ENCODE measurements at places on chromosomes 12 and 14.

DNA sequence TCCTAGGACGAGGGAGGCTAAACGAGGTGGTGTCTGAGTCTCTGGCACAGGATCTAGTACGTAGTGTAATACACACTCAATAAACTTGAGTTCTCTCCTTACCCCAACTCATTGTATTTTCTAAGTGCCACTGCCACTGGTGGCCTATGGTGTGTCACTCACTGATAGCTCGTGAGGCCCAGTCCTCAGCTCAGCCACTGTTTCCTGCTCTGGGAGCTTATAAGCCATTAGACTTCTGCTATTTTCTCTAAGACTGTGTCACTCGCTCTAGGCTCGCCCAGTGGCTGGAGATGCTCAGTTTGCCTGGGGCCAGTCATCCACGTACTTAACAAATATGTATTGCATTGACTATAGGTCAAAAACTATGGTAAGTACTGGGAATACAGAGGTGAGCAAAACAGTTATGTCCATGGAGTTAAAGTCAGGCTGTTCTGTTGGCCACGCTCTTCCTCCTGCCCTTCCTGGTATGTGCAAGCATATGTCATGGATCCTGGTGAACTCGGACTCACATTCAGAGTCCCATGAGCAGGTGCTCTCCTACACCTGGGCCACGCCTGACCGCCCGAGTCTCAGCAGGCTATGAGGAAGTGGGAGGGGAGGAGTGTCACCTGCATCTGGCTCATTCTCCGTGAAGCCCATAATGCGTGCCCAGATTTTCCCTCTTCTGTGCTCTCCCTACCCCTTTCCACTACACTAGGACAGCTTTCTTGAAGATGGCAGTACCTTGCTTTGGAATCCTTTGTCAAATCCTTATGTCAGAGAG, 41.6 kb downstream of the DEGS2 start:
- DNase-seq: no peak

- DNase-seq: no peak
Observed at GRCh38 chr12:124024776-124025175, 51.8 kb downstream of the ZNF664 start.

GRCh38 chr14:52077256-52077979, 8.6 kb upstream of the NID2 start:
- DNase-seq: no peak

DNA sequence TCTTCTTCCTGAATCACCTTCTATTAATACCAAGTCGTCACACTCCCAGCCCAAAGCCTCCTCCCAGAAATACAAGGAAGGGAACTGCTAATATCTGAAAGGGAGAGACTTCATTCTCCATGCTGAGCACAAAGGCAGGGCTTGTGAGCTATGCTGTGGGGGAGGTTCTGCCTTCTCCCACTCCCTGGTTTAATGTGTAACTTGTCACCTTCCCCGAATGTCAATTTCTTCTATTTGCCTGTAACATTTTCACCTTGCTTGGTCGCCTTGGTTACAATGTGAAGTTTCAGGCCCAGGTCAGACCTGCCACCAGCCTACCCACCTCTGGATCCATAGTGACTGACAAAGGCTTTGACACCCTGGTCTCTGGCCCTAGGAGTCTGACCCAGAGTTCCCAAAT, 82.0 kb upstream of the ESRRB start:
- DNase-seq: no peak

DNA sequence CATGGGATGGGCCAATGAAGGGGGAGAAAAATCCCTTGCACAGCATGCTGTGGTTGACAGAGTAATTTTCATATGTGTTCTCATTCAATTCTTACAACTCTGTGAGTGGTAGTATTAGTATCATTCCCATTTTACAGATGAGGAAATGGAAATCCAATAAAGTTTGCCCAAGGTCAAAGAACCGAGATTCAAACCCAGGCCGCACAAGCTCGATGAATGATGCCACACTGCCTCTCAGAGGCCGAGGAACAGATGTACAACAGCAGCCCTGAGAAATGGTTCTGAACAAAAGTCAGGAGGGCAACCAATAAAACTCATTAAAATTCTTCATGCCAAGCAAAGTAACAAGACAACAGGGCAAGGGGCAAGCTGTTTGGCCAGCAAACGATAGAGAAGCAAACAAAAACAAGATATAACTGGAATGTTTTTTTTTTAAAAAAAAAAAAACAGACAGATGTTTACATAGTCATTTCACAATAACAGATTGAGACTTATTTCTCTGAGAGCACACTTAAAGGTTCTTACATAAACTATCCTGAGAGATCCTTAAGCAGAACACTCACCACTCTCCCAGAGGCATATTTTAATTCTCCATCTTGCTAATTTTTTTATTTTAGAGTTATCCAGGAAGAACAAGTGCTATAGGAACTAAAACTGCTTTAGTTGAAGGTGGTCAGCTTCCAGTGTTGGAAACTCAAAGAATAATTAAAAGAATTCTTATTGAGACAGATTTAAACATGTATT, 85.8 kb downstream of the EXOC5 start:
- peak; percentile 9 for DNase-seq

- no peak for DNase-seq
Observed at GRCh38 chr14:70468731-70469130, 16.8 kb downstream of the ADAM21 start.

GRCh38 chr12:127125607-127126259, 1141.2 kb upstream of the TMEM132C start:
- DNase-seq: peak; percentile 63

DNA sequence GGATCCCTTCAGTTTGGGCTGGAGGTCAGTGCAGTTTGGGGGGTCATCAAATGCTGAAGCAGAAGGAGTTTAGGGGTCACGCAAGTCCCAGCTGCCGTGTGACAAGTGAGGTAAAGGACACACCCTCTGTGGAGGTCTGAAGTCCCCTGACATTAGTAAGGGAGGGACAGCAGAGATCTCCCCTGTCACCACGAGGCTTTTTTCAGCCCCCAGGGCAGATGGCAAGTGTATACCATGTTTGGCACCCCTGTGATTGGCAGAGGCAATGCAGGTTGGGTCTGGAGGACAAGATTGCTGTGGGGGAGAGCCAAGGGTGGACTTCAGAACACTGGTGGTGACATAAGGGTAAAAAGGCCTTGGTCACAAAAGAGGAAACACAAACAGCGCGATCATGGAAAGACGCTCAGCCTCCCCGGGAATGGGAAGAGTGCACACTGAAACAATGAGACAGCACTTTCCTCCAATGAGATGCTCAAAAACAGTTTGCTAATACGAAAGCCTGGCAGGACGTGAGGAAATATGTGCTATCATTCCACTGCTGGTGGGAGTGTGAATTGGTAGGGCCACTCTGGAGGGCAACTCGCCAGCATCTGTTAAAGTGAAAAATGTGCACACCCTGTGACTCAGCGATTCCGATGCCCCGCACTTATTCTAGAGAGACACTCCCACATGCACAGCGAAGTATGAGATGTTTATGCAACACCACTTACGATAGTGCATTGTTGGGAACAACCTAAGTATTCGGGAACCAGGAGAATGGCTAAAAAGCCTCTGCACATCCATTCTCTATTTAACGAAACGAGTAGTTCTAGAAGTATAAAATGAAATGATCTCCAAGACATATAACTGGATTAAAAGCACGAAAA, 14.4 kb upstream of the CD27 start:
- DNase-seq: peak; percentile 94

DNA sequence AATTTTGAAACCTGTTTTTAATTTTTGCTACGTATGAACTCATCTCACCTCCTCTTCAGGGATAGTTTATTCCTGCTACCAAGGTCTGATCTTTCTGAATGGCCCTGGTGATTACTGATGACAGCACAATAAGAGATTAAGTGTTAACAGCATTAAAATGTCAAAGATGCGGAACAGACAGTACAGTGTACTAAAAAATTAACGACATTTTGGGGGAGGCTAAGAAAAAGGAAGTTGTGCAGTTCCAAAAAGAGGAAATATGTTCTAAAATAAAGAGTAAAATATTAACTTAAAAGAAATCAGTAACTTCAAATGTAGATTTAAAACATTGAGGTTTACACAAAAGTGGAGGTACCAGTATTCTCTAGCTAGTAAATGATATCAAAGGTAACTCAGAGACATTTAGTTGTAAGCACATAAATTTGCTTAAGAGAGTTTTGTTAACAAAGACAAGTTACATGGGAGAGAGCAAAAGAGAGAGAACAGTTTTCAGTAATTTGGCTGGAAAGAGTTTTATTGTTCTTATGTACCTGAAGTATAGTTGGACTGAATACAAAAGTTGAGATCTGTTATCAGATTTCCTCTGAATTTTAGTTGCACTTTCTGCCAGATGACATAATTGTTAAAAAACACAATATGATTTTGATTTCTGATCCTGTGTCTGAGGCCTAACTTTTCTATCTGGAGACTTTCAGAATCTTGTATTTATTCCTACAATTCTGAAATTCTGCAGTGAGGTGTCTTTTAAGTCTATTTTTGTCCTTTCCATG, 4.2 kb upstream of the CLECL1 start:
- no peak for DNase-seq

DNA sequence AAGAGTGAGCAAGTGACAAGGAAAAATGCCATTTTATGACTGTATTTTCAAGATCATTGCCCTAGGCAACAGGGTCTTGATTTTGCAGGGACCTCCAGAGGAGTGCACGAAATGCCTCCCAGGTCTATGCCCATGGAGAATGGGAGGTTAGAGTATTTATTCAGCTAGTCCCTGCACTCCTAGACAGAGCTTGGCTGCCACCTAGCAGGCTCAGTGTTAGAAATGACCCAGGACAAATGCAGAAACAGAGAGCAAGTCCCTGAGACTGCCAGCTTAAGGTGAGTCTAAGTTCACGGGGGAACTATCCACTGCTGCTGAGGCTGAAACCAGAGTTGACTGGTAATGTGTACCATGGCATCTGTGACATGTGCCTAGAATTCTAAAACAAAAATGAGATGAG, 506.4 kb downstream of the MED13L start:
- DNase-seq: peak; percentile 10

DNA sequence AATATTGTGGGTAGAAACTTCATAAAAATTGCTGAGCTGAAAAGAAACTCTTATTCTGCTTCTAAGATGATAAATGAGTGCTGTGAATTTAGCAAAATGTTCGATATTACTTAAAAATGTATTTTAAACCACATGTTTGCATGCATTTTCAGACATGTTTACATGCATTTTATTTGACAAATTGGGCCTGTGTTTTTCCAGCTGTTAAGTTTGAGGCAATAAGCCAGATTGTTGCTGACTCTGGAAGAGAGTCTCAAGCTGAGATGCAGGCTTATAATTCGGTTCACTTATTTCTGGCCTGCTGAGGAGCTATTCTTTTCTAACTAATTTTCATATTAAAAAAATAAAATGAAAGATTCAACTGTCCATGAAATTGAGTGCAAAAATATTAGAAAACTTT, 110.1 kb downstream of the SYNE2 start:
- no peak for DNase-seq

- DNase-seq: no peak
Observed at GRCh38 chr12:121943926-121944325, 25.5 kb downstream of the CFAP251 start.

- DNase-seq: peak; percentile 84
Observed at GRCh38 chr12:100142851-100143559, at the start of gene BLTP3B. Gene BLTP3B (minus strand): TSS chr12:100142874. CDS start chr12:100142635, 239 bp downstream.

- peak; percentile 43 for DNase-seq
Observed at GRCh38 chr12:76030341-76031080, 1.1 kb downstream of the PHLDA1 start.

- no peak for DNase-seq
Observed at GRCh38 chr12:123401753-123402683, 18.1 kb downstream of the KMT5A start.

DNA sequence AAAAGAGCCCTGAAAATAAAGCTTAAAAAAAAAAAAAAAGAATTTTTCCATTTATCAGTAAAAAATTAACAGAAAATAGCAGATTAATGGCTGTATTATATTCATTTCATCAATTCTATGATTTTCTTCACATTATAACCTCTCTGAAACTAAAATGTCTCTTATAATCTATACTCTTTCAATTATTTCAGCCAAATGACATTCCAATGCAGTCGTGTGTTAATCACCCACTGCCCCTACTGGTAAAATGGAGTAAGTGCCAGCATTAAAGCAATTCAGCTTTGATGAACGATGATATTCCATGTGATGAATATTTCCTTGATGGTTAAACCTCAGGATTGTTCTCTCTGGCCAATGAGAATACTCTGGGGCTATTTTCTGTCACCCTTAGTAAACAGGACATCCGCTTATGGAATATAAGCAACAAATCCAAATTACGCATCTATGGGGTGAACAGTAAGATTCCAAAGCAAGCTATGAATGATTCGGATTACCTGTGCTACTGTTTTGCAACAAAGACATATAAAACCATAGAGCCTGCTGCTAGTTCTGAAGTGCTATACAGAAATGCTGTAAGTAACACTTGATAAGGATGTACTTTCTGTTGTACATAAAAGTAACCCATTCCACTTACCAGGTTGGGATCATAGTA, 20.3 kb upstream of the SYCP3 start:
- peak; percentile 31 for DNase-seq

GRCh38 chr12:127363392-127363791, 903.6 kb upstream of the TMEM132C start:
- peak; percentile 12 for DNase-seq

DNA sequence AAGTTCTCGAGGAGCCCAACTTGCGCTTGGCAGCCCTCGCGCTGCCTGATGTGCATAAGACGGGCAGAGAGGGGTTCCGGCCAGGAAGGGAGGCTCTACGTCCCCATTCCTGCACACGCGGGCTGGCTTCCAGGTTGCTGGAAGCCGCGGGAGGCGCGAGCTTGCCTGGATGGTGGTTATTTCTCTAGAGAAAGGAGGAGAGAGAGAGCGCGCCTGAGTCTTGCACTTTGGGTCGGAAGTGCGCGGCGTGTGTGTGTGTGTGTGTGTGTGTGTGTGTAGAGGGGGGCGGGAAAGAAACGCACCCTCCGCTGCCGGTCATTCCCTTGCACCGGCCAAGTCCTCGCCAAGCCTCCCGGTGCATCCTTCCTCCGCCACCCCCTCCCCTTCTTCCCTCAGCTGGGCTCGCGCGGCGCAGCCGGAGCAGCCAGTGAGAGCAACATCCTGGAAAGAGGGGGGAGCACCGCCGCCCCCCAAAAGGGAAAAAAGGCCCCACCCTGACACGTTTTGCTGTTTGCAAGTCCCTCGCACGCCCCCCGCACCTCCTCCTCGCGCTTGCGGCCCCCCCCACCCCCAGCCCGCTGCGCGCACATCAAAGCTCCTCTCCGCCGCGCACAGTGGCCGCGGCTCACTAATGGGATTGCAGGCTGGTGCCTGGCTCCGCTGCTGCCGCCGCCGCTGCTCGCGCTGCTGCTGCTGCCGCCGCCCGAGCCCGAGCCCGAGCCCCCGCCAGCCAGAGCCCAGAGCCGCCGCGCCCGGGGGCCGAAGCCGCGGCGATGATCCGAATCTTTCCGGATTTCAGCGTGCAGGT, 4.4 kb upstream of the NPAS3 start:
- DNase-seq: peak; percentile 26

All from fibroblast of skin of right biceps (primary cell).